ENCODE measurements at places on chromosomes 5 and 9.

DNA sequence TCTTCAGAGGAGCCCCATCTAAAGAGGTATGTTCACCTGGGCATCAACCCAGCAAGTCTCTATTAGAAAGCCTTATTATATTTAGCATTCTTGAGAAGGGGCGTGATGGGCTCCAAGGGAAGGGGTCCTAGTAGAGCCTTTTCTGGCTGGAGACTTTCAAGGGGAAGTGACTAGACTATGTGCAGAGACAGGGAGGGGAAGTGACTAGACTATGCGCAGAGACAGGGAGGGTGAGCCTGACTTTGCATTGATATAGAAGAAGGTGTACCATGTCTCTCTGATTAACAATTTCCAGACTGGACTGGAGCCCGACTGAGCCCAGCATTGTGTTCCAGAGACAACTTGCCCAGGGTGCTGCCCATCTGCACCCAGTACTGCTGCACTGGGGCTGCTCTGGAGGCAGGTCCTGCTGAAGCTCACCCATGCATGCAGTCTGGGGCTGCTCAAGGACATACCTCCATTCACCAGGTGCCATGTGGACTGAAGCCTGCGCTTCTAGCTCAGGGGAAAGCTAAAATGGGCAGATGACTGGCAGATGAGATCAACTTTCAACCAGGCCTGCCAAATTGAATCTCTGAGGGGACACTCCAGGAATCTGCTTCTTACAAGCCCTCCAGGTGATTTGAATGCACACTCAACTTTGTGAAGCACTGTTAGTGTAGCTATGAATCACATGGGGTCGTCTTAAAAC lies 83.0 kb upstream of the GNA14 start:
- no peak for DNase-seq

DNA sequence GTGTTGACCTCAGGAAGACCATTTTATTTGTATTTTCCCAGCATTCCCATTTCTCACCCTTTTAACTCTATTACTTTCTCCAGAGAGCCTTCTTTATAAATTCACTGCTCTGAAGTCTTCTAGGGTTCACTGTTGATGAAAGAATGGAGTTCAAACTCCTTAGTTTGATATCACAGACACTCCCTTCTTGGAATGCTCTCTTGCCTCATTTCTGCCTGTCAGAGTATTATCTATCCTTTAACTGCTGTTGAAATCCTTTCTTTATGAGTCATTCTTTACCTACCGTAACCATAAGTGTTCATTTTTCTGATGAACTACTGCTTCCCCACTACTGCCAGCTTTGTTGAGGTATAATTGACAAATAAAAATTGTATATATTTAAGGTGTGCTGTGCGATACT lies 4.3 kb downstream of the RIC1 start:
- DNase-seq = no peak

- no peak for DNase-seq
Measured at GRCh38 chr9:136370687-136371532, 2.6 kb downstream of the CARD9 start.

DNA sequence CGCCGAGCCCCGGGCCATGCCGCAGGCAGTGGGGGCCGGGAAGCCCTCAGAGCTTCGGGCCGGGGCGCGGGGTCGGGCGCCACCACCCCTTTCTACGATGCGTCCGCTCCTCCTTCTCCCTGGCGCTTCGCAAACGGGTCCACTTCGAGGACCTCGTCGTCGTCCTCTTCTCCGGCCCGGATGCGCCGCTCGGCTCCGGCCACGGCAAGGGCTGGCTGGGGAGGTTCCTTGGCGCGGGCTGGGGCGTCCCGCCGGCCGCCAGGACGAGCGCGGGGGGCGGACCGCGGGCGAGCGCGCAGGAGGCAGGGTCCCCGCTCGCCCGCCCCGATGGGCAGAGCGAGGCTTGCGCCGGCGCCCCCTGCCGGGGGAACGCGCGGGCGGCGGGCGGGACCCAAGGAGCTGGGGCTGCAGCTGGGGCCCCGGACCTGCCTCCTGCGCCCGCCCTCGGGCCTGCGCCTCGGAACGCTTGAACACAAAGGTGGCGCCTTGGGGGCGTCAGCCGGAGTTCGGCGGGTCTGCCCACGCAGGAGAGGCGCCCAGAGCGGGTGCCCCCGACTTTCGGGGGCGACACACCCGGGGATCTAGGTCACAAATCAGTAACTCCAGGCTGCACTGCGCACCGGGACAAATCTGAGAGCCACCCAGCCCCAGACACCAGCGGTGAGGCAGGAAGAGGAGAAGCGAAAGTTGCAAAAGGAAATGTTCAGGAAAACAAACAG lies at the start of gene ROR2:
TSS of gene ROR2 (minus strand) at position 283 of the 719 bp plus-strand sequence.
- no peak for DNase-seq

DNA sequence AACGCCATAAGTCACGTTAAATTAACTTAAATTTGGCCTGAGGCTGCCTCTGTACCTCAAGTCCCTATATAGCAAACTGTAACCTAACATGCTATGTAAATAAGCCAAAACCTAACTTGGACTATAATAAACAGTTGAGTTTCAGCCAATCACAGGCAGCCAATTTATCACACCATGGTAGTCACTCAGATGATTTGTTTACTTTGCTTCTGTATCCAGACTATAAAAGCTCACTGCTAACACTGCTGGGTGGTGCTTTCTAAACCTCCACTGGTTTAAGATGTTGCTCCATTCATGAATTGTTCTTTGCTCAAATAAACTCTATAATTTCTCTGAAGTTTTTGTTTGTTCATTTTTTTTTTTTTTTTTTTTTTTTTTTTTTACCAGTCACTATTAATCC lies 62.8 kb downstream of the TRPM3 start:
- DNase-seq = no peak

GRCh38 chr5:10567121-10567591 lies 3.3 kb downstream of the ANKRD33B start:
- no peak for DNase-seq

GRCh38 chr5:96388176-96388575 lies 44.9 kb downstream of the PCSK1 start:
- DNase-seq = no peak

DNA sequence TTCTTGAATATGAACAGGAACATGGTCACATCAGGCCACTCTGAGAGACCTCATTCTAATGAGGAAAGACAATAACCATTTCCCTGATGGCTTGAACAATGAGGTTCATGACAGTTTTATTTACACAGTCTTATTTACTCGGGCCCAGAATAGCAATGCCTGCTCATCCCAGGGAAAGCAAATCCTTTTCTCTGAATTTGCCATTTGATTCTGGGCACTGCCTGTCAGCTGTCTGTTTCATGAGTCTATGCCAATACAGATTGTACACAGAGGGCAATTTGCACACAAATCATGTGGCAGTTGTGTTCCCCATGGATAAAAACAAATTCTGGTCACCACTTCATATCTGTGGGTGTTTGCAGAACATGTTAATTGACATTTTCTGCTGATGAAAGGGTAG lies 492.5 kb downstream of the ACTL7B start:
- DNase-seq = no peak

DNA sequence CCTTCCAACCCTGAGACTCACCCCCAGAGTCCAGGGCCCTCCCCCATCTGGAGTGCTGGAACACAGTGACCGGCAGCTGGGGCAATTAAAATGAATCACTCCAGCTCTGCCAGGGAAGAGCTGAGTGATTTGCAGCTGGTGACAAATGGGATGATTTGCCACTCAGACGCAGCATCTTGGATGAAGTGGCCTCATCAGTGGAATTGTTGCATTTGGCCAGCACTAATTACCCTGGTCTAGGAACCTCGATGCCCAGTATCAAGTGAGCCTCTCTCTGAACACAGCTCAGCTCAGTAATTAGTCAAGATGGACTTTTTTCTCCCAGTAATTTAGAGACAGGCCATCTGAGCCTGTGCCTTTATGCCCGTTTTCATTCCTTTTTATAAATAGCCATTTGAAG lies 259.5 kb downstream of the GRIA1 start:
- DNase-seq = no peak

- DNase-seq = no peak
Measured at GRCh38 chr9:136808806-136809158, 1.0 kb downstream of the RABL6 start.

DNA sequence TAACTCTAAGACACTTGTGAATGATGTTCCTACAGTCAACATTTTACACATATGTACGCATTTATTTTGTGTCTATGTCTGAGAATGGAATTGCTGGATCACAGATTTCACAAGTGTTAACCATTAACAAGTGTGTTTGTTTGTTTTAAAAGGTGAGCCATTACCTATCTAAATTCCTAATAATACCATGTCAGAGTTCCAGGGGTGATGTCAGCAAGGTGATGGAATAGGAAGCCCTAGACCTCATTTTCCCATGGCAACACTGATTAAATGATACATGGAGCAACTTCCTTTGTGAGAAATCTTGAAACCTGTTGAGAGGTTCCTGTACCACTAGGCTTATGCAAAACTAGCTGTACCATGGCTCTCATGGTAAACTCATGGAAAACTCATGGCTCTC lies 309.7 kb downstream of the CYLC2 start:
- DNase-seq = no peak

DNA sequence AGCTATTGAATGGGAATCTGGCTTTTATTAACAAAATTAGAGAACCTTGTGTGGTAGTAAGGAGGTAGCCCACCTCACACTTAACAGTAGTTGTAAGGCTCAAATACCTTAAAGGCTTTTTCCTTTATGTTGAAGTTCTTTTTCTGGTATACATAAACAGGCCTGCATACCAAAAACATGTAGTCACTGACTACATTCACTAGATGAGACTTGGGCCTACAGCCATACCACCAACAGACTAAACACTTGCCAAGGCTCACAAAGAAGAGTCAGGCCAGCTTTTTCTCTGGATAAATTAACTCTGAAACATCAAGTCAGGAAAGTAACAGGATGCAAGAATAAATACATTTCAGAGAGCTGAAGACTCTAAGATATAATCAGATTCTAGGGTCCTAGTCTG lies 78.6 kb upstream of the MPDZ start:
- no peak for DNase-seq

DNA sequence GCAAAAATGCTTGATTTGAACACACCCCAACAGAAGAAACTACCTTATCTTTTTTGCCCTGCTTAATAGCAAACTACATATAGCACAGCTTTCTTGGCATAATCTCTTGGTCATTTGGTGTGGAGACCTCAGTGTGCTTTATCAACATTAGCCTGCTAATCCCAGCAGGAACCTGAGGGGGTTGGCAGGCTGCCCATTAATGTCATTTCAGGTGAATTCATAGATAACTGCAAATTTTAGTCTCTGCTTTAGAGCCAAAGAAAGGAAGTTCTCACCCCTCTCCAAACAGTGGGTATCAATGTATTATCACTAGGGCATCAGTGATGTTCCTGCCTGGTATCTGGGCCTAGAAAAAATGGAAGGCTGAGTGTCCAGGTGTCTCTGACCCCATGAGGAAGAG lies 489.0 kb downstream of the NTRK2 start:
- no peak for DNase-seq

DNA sequence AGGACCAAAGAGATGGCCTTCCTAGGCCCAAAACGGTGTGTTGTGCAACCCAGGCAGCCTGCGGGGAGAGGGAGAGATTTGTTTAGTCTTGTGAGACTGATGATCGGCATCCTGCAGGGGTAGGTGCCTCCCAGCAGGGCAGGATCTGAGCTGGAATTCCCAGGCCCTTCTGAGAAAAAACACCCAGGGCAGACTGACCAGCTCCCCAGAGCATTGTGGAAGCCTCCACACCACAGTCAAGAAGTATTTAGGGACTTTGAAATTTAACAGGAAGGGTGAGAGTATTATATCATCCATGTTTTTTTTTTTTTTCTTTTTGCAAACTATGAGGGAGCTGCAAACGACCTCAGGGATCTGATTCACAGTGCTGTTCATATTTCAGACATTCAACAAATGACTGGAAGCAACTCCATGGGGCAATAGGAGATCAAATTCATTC lies 104.5 kb upstream of the LHFPL2 start:
- no peak for DNase-seq

DNA sequence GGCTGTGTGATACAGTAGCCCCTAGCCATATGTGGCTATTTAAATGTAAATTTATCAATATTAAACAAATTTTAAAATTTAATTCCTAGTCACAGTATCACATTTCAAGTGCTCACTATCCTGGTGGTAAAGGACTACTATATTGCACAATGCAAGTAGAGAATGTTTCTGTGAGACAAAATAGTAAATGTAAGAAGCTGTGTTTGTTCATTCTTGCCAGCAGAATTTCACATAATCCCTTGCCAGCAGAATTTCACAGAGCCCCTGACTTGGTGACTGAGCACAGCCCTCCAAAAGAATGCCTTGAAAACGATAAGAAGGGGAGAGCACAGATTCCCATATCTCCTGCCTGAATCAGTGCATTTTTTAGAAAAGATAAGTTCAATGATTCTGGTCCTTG lies 75.9 kb upstream of the SELENOP start:
- no peak for DNase-seq

GRCh38 chr5:97127727-97128126 lies 14.7 kb downstream of the LIX1 start:
- DNase-seq = no peak

DNA sequence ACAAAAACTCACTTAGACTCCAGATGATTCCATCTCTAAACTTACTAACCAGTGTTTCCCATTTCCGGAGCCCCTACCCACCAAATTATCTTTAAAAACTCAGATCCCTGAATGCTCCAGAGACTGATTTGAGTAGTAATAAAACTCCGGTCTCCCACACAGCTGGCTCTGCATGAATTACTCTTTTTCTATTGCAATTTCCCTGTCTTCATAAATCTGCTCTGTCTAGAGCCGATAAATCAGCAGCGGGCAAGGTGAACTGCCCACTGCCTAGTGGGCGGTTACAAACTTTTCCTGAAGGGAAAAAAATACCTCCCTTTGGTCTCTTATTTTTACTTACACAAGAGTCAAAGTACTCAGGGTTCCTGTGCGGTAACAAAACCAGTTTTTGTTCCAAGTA lies 624.4 kb upstream of the RORB start:
- DNase-seq = no peak

DNA sequence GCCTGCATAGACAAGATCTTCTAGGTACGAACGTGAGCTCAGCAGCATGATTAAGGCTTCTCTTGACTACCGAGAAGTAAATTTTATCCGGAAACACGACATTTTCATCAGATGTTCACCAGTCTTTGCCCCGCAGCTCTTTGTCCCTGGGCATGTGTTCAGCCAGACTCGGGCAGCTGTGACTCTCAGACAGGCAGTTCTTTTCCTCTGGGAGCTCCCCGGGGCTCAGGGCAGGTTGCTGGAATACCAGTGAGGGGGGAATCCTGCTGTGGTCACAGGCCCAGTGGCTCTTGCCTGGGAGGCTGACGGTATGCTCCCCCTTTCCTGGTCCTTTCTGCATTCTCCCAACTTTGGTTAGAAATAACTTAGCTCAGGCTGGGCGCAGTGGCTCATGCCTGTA lies 186.1 kb downstream of the GNA14 start:
- DNase-seq = no peak

- DNase-seq = no peak
Measured at GRCh38 chr5:95861221-95861863, 38.8 kb upstream of the GLRX start.

DNA sequence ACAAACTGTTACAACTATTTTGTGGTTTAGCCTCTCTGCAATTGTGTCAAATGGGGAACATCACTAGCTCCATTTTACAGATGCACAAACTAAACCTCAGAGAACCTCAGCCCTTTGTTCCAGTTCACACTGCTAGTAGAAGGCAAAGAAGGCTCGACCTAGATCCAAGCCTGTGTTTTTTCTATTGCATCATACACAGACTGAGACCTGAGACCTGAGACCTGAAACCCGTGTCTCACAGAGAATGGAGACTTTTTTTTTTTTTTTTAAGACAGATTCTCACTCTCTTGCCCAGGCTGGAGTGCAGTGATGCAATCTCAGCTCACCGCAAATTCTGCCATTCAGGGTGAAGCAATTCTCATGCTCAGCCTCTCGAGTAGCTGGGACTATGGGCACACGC lies 120.8 kb downstream of the GALNT10 start:
- no peak for DNase-seq
